ENCODE measurements at places on chromosomes 5 and 9.

- no peak for DNase-seq
These were observed 32.1 kb downstream of the RAI14 start for GRCh38 chr5:34688015-34688810.

- no peak for DNase-seq
These were observed 971.5 kb downstream of the EFNA5 start for GRCh38 chr5:106699198-106699597.

DNA sequence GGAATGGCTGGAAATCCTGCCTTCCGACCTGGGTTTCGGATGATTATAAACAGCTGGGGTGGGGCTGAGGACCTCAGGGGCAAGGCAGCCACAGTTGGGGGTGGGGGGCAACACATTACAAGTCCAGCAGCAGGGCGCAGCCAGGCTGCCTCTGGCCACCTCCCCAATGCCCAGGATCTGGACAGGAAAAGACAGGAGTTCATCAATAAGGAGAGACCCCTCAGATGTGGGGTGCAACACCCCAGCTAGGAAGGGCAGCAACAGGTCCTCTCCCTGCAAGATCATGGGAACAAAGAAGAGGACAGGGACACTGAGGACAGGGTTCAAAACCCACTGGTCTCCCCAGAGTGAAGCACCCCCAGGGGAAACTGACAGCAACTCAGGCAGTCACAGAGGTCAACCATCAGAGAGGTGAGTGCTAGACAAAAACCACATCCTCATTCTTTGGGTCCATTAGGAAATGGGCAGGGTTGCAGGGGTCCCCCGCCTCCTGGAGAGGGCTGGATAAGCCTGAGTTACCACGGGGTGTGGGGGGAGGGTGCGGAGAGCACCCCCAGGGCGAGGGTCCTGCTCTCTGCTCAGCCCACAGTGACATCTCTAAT lies 33.5 kb downstream of the SEMA4D start:
- DNase-seq: peak; percentile 66

GRCh38 chr9:96514800-96515158 lies 64.8 kb downstream of the HABP4 start:
- DNase-seq: no peak

- DNase-seq: no peak
These were observed 827.4 kb upstream of the GRAMD2B start for GRCh38 chr5:125595845-125596244.

- DNase-seq: no peak
These were observed 45.4 kb downstream of the ALDH1A1 start for GRCh38 chr9:72907421-72907820.

DNA sequence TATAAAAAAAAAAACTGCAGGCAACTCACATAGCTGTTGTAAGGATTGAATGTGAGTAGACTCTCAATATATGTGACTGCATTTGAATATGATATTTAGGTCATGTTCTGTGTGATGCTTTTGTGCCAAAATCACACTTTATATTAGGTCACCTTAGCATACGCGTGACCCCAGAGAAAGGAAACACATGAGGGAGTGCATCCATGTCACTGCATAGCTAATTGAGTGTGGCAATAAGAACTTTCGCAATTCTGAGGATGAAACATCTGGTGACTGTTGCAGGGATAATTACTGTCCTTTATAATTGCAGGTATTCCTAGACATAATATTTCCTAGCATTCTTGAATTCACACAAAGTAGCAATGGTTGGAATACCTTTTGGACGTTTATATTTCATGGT lies 459.5 kb upstream of the KLF4 start:
- no peak for DNase-seq

DNA sequence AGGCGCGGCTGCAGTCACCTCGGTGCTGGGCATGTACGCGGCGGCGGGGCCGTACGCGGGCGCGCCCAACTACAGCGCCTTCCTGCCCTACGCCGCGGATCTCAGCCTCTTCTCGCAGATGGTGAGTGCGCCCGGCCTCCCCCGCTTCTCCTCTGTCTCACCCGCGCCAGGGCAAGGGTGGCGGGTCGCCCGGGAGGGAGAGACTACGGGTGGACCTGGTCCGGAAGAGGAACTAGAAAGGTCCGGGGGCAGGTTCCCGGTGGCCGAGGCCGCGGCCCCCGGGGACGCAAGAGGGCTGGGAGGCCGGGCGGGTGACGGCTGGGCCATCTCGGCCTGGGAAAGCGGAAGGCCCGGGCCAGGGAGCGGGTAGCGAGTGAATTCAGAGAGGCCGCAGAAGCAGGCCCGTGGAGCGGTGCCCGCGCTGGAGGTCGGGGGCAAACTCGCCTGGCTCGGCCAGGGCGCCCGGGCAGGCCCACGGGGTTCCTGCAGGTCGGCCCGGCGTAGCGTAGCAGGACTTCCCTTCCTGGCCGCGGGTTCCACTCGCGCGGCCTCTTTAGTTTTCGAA lies 711 bp downstream of the IRX1 start:
- peak; percentile 33 for DNase-seq

GRCh38 chr9:36843964-36844363 lies 190.1 kb downstream of the PAX5 start:
- DNase-seq: no peak

- DNase-seq: no peak
These were observed 101.8 kb downstream of the PCSK1 start for GRCh38 chr5:96331210-96331609.

- no peak for DNase-seq
These were observed 27.0 kb downstream of the MAT2B start for GRCh38 chr5:163532171-163533084.

- DNase-seq: no peak
These were observed 4.7 kb downstream of the ERCC6L2 start for GRCh38 chr9:95880021-95880690.

DNA sequence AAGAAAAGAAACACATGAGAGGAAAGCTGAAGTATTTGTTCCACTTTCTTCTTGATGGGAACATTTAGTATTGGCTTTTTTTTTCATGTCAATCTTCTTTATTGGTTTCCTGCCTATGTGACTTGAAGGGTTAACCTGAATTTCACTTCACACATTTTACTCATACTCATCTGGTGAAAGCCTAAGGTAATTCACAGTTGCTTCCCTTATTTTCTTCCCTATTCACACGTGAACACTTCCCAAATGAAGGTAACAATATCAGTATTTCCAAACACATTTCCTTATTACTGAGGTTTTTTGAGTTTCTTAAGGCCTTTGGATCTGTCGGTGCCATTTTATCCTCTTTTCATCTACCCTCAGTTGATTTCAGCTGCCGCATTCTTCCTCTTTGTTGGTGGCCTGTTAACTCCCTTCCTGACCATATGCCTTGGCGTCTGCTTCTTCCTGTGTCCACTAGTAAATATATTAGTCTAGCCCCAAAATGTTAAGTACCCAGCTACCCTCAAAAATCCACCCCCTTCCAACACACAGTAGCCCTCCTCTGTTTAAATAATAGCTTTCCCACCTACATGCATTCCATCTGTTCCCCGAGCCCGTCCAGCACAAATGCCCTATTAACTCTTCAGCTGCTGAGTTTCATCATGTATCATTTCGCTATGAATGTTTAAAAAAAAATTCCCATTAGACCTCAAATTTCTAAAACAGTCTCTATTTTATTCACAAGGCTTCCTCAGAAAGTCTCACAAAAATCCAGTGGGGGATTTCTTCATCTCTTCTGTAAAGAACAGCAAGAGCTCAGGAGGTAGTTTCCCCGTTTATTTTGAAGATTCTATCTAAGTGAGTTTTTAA lies 97.3 kb downstream of the USP20 start:
- no peak for DNase-seq

- no peak for DNase-seq
These were observed 32.1 kb downstream of the PROP1 start for GRCh38 chr5:177963966-177964365.

GRCh38 chr9:133443982-133444381 lies 15.8 kb upstream of the CACFD1 start:
- no peak for DNase-seq

- no peak for DNase-seq
These were observed 1.5 kb downstream of the TNFAIP8 start for GRCh38 chr5:119357270-119357669.

GRCh38 chr9:33117306-33117705 lies 40.8 kb upstream of the SMU1 start:
- DNase-seq: no peak

GRCh38 chr5:87129046-87129445 lies 138.6 kb upstream of the RASA1 start:
- no peak for DNase-seq

DNA sequence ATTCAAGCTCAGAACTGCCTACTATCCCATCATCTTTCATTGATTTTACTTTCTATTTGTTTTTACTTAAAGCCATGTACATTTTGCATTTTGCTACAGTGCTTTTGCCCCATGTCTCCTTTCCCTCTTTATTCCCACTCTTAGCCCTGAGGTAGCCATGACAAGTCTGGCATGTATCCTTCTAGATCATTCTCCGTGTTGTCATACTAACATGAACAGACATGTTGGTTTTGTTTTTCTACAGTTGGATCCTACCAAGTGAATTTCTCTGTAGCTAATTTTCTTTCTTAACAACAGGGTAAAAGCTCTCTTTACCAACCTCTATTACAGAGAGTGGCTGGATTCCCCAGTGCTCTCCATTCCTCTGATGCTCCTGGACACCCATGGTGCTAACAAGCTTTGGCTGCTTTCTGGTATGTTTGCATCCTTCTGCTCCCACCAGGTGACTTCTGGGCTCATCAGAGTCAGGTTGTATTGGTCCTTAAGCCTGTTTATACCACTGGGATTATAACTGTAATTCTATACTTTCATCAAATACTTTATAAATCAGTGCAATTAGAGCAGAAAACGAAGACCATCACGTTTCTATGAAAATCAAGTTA lies 38.8 kb upstream of the BOD1 start:
- no peak for DNase-seq

DNA sequence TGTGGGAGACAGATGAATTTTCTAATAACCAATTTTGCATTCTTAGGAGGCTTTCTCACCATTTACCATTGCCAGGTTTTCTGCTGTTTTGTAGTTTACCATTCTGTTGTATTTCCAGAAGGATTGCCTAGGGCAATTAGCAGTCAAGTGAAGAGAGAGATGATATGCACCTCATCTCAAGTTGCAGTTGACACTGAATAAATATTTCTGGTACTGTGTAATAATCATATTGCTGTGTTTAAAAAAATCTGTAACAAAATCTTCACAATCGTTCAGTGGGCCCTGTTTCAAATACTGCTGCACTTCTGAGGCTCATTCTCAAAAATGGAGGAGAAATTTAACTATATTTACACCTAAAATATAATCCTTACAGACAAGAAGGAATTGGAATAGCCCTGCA lies 706.1 kb upstream of the PTPRD start:
- no peak for DNase-seq

DNA sequence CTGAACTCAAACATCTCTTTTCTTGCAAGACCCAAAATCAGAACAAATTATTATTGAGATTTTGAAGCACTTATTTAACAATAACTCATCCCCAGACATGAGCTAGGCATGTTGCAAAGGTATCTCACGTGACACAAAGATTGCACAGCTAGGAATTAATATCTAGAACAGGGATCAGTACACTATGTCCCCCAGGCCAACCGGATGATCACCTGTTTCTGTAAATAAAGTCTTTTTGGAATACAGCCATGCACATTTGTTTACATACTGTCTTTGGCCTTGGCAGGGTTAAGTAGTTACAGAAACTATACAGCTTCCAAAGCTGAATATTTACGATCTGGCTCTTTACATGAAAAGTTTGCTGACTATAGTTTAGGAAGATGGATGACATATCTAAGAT lies 287.7 kb downstream of the ACTL7B start:
- no peak for DNase-seq

GRCh38 chr9:16651446-16651964 lies 219.0 kb downstream of the BNC2 start:
- no peak for DNase-seq

- DNase-seq: no peak
These were observed 134.2 kb upstream of the RASGRF2 start for GRCh38 chr5:80825786-80826460.

GRCh38 chr5:174708476-174709207 lies 15.7 kb upstream of the MSX2 start:
- no peak for DNase-seq

- peak; percentile 74 for DNase-seq
These were observed 91.8 kb downstream of the PDE6A start for GRCh38 chr5:149852641-149853330.

DNA sequence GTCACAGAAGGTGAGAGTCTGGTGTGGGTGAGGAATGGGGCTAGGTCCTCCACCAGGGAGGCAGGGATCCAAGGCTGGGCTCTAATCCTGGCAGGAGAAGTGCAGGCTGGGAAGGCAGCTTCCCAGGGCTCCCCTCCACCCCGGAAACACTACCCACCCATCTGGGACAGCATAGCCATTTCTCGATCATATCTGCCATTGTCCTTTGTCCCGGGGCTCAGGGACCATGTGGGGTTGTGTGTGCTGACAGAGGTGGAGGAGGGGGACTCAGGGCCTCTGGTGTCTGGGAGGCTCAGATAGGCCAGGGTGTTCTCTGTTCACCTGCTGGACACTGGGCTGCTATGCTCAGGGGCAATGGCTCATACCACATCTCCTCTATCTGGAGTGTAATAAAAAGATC lies 32.2 kb upstream of the STRBP start:
- no peak for DNase-seq

DNA sequence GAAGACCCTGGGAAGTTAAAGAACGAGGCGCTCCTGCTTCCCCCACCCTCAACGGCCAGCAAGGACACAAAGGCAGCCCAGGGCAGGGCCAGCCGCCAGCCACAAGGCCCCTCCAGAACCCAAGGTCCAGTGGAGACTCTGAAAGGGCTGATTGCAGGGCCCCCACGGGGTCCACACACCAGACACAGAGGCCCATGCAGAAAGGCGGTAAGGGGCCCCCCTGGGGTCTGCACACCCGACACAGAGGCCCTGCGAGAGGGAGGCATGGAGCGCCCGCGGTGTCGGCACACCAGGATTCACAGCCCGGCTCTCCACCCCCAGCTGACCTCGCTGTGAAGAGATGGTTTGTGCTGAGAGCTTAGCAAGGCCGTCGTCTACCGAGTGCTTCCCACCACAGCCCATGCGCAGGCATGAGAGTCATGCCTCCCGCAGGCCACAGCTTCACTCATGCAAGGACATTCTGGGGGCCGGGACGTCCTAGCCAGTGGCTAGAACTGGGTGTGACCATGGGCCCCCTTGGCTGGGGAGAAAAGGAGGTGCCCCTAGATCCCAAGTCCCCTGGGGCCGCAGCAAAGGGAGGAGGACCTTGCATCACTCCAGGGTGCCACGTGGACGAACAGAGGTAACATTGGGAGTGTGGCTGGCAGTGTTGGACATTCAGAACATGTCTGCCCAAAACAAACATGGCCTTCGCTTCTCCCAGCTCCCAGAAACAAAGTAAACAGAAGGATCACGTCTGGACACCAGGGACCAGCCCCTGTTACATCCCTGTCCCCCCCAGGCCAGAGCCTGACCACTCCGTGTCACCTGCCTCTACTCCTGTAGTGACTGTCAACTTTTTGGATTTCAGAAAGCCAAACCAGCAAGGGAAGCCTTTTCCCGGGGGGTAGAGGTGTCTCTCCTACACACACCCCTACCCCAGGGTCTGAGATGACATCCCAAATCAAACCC lies 9.8 kb downstream of the BRD3 start:
- DNase-seq: no peak
